ENCODE measurements at places on chromosomes 3 and 15.

GRCh38 chr3:14989943-14990779 is 42.8 kb downstream of the NR2C2 start:
- DNase-seq: no peak

GRCh38 chr3:126939338-126939718 is 43.6 kb upstream of the PLXNA1 start:
- DNase-seq: no peak

- DNase-seq: no peak
Observed at GRCh38 chr3:191065181-191065805, 133.7 kb upstream of the OSTN start.

- peak; percentile 29 for DNase-seq
Observed at GRCh38 chr15:67685008-67685599, 140.2 kb upstream of the SKOR1 start.

GRCh38 chr3:188948281-188948996 is 223.3 kb upstream of the TPRG1 start:
- no peak for DNase-seq

DNA sequence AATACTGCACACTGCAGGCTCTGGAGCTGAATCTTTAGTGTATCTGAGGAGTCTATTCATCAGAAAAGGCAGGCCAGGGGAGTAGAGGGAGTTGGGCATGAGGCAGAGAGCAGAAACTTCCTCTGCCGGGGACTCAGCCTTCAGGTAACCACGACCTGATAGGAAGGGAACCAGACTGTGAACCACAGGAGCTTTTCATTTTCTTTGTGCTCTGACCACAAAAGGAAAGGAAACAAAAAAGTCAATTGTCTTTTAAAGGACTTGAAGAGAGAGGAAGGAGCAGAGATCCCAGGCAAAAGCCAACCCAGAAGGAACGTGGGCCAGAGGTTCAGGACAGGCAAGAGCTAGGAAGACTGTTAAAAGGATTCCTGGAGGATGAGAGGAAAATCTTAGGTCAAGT is 573.3 kb downstream of the EPHB1 start:
- DNase-seq: no peak

DNA sequence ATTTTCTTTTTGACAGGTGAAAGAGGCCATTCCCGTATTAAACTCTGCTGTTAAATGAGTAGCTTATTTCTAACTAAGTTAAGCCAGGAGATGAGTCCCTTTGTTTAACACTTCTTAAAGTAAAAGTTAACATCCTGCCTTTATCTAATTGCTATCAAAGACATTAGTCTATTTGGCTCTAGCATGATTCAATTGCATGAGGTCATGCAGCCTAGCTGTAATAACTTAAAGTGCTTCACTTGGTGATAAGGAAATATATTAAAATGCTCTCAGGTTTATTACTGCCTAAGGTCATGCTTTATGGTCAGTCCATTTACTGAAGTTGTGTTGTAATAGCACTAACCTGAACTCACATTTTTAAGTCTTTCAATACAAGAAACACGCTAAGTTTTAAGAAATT is 82.3 kb upstream of the MLF1 start:
- DNase-seq: no peak

GRCh38 chr3:46218196-46218709 is 10.1 kb upstream of the CCR1 start:
- no peak for DNase-seq

All from COR-L47 (cell line).